Bronchial epithelial cell (primary cell): ENCODE measurements at places on chromosomes 13 and 19.

GRCh38 chr13:83057119-83057518 lies 825.2 kb downstream of the SLITRK1 start:
- no peak for DNase-seq

GRCh38 chr19:40523322-40524047 lies 53.2 kb upstream of the SHKBP1 start:
- DNase-seq, result peak; percentile 58

DNA sequence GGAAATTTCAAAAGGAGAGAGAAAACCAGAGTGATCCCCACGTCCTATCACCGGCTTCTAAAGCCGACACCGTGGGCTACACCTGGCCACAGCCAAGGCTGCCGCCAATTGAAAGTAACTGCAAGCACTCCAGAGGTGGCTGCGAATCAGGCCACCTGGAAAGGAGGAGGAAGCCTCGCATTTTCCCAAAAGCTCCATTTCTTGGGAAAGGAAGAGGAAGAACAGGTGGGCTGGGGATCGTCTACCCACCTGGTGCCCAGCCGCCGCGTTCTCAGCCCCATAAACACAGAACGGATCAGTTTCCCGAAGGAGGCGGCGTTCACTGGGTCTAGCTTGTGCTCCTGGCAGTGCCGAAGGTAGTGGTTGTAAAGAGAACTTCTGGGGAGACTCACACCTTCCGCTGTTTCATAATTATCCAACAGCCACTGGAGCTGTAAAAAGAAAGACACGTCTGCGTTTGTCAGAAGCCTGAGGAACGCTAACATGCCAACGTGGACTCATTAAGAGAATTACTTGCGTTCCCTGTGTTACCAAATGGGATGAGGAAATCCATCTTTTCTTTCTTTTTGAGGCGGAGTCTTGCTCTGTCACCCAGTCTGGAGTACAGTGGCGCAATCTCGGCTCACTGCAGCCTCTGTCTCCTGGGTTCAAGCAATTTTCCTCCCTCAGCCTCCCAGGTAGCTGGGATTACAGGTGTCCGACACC lies 38.1 kb upstream of the RANBP3 start:
- DNase-seq, result no peak

GRCh38 chr19:4069331-4069959 lies 2.7 kb upstream of the ZBTB7A start:
- DNase-seq, result no peak

DNA sequence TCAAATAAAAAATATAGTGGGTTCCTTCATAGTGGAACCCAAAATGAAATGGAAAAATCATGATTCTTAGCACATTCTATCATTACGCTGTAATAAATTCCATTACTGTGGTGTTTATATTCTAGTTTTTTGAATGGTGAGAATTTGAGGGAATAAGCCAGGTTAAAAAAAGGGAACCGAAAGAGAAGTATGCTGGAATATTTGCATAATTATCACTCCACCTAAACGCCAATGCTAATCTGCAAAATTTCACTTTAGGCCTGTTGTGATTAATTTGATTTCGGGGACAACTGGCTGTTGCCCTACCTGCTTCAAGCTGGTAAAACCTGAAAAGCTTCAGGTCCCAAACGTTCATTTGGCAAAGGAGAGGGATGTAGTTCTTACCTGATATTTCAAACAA lies 32.1 kb upstream of the SCEL start:
- no peak for DNase-seq

GRCh38 chr19:10694706-10695307 lies 6.4 kb upstream of the QTRT1 start:
- peak; percentile 11 for DNase-seq

- no peak for DNase-seq
Measured at GRCh38 chr13:33367926-33368325, 82.4 kb upstream of the STARD13 start.

DNA sequence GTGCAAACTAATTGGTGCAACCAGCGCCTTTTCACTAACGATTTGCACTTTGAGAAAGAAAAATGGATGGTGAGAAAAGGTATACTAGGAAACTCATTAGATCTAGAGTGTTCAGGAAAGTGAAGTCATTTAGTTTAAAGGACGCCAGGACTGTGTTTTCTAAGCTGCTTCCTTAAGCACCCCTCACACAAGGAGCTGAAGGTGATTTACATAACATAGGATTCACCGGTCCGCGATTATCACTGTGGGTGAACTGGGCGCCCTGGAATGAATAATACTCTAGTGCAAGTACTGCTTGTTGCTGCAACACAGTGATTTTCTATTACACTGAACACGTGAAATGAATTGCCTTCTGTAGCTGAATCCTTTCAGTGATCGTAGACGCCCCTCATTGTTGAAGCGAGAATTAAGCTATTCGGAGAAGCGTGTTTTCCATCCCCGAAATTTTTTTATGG lies 2.6 kb upstream of the MAB21L1 start:
- DNase-seq, result no peak
